Small intestine (tissue), 16 donors: ENCODE measurements at places on chromosomes 5 and 9. TPM values are rescaled to one million over a fixed set of nuclear protein-coding genes. Genes with fewer than 3 reads are reported as not detected.

- H3K4me3 ChIP-seq: no peak overlapping the region
- H3K27me3 ChIP-seq: no peaks in the 10 kb centered on the region
- H3K4me1 ChIP-seq: peaks cover 15% of the 10 kb centered on the region
- H3K27ac ChIP-seq: no peak overlapping the region
These were observed 227.2 kb upstream of the MAP3K1 start for GRCh38 chr5:56588131-56588487.

The OR1L1 gene
- polyA plus RNA-seq: not detected

GRCh38 chr5:139678751-139679750 lies 30.9 kb downstream of the CXXC5 start:
- H3K27me3 ChIP-seq: no peaks in the 10 kb centered on the region
- H3K36me3 ChIP-seq: peaks cover 89% of the 10 kb centered on the region
- H3K4me3 ChIP-seq: no peak overlapping the region
- no peak for DNase-seq

GRCh38 chr5:93325946-93326345 lies 255.1 kb downstream of the NR2F1-AS1 start:
- H3K27ac ChIP-seq: no peak overlapping the region
- H3K36me3 ChIP-seq: no peaks in the 10 kb centered on the region
- no peak overlapping the region for H3K4me3 ChIP-seq
- H3K27me3 ChIP-seq: no peaks in the 10 kb centered on the region

- H3K36me3 ChIP-seq: no peaks in the 10 kb centered on the region
- H3K27ac ChIP-seq: no peak overlapping the region
- H3K27me3 ChIP-seq: no peaks in the 10 kb centered on the region
- no peak for DNase-seq
These were observed 121.1 kb downstream of the LHX2 start for GRCh38 chr9:124132671-124133147.

- H3K36me3 ChIP-seq: no peaks in the 10 kb centered on the region
- H3K4me3 ChIP-seq: no peak overlapping the region
- DNase-seq: no peak
- no peaks in the 10 kb centered on the region for H3K4me1 ChIP-seq
- H3K27me3 ChIP-seq: no peaks in the 10 kb centered on the region
- no peak overlapping the region for H3K27ac ChIP-seq
These were observed 1350.1 kb upstream of the ACO1 start for GRCh38 chr9:31034311-31034710.

The KLF4 gene
- polyA plus RNA-seq: 72.7 TPM

DNA sequence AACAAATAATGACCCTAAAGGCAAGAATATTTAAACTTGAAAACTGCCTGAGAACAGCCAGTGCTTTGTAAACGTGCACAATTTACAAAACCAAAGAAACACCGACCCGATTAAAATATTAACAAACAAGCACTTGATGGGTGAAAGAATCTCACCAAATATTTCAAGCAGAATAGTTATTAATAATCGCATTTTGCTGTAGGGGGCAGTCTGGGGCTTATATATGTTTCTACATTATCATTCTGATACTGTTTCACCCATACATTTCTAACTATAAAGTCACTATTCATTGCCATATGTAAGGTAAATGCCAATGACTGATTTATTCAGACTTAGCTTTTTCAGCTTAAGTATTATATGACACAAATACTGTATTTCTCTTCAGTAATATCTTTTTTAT lies 37.7 kb downstream of the UBAP2 start:
- H3K27ac ChIP-seq: no peak overlapping the region
- H3K27me3 ChIP-seq: no peaks in the 10 kb centered on the region
- DNase-seq: peak; percentile 13
- no peaks in the 10 kb centered on the region for H3K4me1 ChIP-seq
- no peak overlapping the region for H3K4me3 ChIP-seq

The SHOC1 gene
- polyA plus RNA-seq: not detected

GRCh38 chr5:58985311-58985710 lies 402.4 kb downstream of the RAB3C start:
- peaks cover 12% of the 10 kb centered on the region for H3K36me3 ChIP-seq
- no peaks in the 10 kb centered on the region for H3K27me3 ChIP-seq
- H3K4me3 ChIP-seq: no peak overlapping the region
- no peak for DNase-seq
- H3K27ac ChIP-seq: no peak overlapping the region

The CFAP157 gene
- 0.84 TPM for polyA plus RNA-seq

DNA sequence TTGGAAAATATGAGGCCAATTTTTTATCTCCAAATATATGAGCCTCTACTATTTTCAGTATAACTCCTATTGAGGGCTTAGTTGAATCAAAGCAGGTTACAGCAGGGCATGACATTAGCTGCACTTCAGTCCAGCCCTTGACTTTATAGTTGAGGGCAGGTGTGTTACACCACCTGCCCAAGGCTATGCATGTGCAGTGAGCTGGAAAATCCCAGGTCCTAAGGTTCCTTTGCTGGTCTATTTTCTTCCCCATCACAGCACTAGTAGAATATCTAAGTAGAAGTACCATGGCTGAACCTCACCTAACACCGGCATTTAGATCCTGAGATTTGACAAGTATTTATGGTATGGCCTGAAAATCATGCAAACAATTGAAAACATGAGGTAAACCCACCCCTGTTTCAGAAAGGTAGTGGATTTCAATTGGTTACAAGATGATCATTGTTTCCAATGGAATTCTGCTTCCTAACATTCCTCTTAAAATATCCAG lies 201.1 kb downstream of the SEMA5A start:
- DNase-seq: no peak
- H3K27me3 ChIP-seq: no peaks in the 10 kb centered on the region
- H3K27ac ChIP-seq: no peak overlapping the region
- H3K4me1 ChIP-seq: peaks cover 3% of the 10 kb centered on the region
- no peak overlapping the region for H3K4me3 ChIP-seq

GRCh38 chr5:34891981-34892380 lies 23.3 kb downstream of the RAD1 start:
- no peaks in the 10 kb centered on the region for H3K27me3 ChIP-seq
- no peak overlapping the region for H3K4me3 ChIP-seq
- no peak overlapping the region for H3K27ac ChIP-seq
- H3K4me1 ChIP-seq: no peaks in the 10 kb centered on the region
- no peak for DNase-seq

DNA sequence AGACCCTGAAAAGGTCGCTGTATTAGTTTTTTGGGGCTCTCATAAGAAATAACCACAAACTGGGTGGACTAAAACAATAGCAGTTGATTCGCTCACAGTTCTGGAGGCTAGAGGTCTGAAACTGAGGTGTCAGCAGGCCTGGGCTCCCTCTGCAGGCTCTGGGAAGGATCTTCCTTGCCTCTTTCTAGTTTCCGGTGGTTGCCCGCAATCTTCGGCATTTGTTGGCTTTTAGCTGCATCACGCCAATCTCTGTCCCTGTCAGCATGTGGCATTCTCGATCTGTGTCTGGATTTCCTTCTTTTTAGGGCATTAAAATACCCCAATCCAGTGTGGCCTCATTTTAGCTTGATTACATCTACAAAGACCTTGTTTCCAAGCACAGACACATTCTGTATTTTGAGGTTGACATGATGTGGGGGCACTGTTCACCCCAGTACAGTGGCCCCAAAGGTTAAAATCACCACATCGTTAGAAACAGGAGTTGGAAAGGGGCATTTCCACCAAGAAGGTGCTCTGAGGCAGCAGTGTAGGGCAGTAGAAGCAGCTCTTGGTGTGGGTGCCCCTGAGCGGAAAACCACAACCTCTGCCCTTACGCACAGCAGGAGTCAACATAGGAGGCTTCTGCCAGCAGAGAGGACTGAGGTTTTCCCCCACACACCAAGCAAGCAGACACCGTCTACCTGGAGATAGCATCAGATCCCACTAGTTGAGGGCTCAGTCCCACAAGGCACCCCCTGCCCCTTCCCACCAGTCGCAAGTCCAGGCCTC lies 13.5 kb downstream of the ZNF79 start:
- no peaks in the 10 kb centered on the region for H3K4me1 ChIP-seq
- peaks cover 76% of the 10 kb centered on the region for H3K36me3 ChIP-seq
- DNase-seq: no peak
- H3K4me3 ChIP-seq: no peak overlapping the region
- H3K27ac ChIP-seq: no peak overlapping the region
